CD4-positive, alpha-beta T cell treated with Interleukin-6 at 100 ng/mL for 8 hours (primary cell): ENCODE measurements at places on chromosomes 2 and 18.

- DNase-seq, result peak; percentile 24
Observed at GRCh38 chr2:38690499-38691420, 24.8 kb downstream of the GALM start.

GRCh38 chr2:36672199-36672598, 24.3 kb upstream of the VIT start:
- DNase-seq, result no peak

- no peak for DNase-seq
Observed at GRCh38 chr2:223457301-223457700, 144.9 kb downstream of the SCG2 start.

GRCh38 chr2:240991378-240992263, 6.8 kb upstream of the SNED1 start:
- no peak for DNase-seq

DNA sequence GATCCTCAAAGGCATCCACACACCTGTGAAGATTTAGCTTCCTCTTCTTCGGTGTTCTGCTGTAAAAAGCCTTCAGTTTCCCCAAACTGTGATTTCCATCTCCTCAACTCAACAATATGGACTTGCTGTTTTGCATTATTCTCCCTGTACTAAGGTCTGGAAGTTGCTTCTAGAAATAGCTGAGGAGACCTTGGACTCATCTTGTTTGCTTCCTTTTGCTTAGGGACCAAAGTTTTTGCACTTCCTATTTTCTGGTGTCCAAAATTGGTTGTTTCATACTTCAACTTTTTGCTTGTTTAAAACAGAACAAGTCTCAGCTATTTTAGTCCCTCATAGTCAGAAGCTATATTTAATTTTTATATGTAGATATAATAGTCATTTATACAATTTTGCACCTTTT, 201.9 kb upstream of the COPS8 start:
- DNase-seq, result no peak

GRCh38 chr2:96396095-96396494, 60.5 kb downstream of the NCAPH start:
- no peak for DNase-seq

DNA sequence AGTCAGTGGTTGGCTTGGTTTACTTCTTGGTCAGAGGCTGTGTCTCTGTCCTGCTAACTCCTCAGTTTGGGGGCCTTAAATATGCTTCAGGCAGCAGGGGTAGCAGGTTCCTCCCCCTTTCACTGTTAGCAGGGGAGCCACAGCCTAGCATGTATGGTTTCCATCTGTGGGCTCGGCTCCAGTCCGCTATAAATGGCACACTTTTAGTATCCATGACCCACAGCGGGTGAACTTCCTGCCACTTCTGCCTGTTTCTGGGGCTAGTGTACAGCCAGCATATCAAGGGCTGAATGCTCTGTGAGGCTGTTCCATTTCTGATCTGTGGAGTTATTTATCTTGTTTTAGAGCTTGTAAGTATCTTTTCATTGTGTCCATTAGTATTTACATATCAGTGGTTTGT, 58.3 kb downstream of the MRPL33 start:
- DNase-seq, result no peak

DNA sequence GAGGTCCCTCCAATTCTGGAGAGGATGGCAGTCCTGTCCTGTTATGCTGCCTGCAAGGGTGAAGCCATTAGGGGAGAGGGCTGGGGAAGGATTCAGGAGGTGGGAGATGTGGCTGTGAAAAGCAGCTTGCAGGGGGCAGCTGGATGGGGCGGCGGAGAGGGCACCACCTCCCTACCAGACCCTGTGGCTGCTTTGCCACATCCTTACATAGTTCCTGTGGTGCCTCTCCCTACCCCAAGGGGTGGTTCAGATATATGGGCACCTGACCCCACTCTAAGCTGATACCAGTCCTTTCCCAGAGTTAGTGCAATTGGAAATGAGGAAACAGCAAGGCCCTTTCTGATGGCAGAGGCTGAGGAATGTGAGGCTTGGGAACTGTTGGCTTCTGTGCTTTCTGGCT, 6.1 kb upstream of the ACOXL start:
- DNase-seq, result no peak

DNA sequence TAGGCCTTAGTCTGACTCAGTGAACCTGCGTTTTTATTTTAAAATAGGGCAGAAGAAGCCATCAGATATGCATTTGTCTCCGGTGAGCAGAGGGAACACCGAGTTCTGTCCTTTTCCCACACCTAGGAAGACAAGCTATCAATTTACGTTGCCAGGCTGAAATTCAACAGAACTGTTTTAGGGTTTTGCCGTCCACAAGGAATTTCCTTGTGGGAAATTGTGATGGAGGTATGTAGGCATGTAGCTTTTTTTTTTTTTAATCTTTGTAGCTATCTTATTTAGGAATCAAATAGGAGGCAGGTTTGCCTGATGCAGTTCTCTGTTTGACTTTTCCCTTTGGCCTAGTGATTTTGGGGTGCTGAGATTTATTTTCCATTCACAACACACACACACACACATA, 62.0 kb upstream of the ASAP2 start:
- DNase-seq, result no peak

DNA sequence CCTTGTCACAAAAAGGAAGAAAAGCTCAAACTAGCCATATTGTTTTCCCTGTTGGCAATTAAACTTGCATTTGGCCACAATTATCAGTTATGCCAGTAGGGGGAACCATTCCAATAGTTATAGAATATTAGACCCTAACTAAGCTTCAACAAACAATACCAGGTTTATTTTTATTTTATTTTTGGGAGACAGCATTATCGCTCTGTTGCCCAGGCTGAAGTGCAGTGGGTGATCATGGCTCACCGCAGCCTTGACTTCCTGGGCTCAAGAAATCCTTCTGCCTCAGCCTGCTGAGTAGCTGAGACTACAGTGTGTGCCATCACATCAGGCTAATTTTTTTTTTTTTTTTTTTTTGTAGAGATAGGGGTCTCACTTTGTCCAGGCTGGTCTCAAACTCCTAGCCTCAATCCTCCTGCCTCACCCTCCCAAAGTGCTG, 102.1 kb downstream of the ATAD2B start:
- DNase-seq, result peak; percentile 39

- no peak for DNase-seq
Observed at GRCh38 chr2:189267925-189268579, 88.5 kb upstream of the COL5A2 start.

- DNase-seq, result no peak
Observed at GRCh38 chr18:60339018-60339417, 33.6 kb downstream of the MC4R start.

GRCh38 chr2:176976736-176977685, 235.6 kb upstream of the HNRNPA3 start:
- no peak for DNase-seq

GRCh38 chr2:97924194-97924593, 71.6 kb downstream of the TMEM131 start:
- no peak for DNase-seq

DNA sequence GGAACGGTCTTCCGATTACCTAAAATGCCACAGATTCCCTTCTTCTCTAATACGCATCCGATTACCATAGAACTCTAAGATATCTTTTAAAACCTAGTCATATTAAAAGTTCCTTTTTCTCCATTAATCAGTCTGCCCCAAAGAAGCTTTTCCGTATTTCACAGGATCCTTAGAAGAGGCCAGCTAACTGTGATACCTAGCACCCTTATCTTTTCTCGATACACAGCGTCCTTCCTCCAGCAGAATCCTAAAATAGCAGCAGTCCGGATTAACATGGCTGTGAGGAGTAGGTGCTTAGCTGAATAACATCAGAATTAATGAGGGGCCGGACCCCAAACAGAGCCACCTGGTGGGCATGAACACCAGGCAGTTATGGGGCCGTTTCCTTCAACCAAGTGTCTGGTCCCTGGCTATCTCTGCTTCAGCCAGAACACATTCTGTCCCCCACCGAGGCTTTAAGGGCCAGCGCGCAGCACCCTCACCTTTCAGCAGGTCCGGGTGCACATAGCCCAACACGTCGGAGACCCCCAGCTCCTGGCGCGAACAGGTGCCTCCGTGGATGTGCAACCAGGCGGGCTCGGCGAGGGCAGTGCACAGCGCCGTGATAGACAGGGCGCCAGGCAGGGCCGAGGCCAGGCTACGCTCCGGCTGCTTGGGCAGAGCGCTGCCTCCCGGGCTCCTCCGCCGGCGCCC, 995 bp downstream of the TMEM127 start:
- DNase-seq, result no peak

DNA sequence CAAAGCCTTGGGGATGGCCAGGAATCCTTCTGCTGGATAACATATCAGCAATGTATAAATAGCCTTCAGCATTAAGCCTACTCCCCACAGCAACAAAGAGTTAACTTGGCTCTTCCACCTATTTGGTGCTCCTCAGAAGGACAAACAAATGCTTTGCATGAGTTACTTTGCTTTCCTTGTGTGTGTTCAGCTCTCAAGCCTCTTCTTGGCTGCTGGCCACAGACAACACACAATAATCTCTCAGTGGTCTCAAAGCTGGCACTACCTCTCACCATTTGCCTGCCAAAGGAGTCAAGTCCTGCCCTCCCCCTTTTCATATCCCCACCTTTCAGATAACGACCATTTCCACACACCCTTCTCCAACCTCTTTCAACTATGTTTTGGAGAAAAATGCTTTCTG, 17.5 kb downstream of the FTCDNL1 start:
- no peak for DNase-seq

- DNase-seq, result no peak
Observed at GRCh38 chr2:204473224-204473623, 72.1 kb upstream of the PARD3B start.

GRCh38 chr2:70789304-70790135, 923 bp downstream of the FIGLA start:
- peak; percentile 51 for DNase-seq

DNA sequence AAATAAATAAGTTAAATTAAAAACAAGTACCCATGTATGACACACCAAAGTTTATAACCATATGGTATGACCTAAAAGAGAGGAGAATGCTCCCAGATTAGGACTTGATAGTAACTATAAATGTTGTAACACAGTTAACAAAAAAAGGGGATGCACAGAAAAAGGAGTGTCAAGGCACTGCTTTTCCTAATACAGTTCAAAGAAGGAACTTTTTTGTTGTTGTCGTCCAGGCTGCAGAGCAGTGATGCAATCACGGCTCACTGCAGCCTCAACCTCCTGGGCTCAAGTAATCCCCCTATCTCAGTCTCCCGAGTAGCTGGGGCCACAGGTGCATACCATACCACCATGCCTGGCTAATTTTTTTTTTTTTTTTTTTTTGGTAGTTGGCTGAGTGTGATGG, 2.7 kb downstream of the NARS1 start:
- DNase-seq, result no peak

- no peak for DNase-seq
Observed at GRCh38 chr18:7904529-7904928, 337.4 kb downstream of the PTPRM start.

GRCh38 chr18:63107931-63108330, 211.6 kb downstream of the BCL2 start:
- DNase-seq, result no peak

DNA sequence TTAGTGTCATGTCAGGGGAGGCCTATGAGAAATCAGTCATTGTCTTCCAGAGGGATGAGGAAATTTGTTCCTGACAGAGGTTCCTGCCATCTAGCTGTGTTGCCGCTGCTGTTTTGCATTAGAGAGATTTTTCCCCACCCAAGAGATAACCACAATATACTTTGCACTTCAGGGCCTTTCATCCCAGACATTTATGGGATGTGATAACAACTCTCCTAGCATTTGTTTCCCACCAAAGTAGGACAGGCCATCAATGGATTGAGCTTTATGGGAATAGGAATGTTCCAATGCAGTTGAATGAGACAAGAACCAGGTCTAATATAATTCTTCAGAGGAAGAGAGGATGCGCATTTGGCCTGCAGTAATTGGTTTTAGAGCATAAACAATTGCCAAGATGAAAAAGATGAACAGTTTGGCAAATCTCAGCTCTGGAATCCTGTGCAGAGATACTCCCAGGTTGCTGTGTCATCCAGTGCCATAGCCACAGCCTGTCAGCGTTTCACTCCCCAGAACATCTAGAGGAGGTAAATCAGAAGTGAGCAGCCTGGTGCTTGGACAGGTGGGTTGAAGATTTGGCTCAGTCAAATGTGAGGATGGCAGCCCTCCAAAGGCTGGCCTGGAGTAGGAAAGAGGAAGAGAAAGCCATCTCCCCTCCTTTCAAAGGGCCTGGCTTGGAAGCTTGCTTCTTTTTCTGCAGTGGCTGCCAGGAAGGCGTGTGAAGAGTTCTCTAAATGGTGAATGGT, 93.7 kb upstream of the SETBP1 start:
- DNase-seq, result no peak

GRCh38 chr2:99545066-99545465, 55.2 kb upstream of the REV1 start:
- no peak for DNase-seq

DNA sequence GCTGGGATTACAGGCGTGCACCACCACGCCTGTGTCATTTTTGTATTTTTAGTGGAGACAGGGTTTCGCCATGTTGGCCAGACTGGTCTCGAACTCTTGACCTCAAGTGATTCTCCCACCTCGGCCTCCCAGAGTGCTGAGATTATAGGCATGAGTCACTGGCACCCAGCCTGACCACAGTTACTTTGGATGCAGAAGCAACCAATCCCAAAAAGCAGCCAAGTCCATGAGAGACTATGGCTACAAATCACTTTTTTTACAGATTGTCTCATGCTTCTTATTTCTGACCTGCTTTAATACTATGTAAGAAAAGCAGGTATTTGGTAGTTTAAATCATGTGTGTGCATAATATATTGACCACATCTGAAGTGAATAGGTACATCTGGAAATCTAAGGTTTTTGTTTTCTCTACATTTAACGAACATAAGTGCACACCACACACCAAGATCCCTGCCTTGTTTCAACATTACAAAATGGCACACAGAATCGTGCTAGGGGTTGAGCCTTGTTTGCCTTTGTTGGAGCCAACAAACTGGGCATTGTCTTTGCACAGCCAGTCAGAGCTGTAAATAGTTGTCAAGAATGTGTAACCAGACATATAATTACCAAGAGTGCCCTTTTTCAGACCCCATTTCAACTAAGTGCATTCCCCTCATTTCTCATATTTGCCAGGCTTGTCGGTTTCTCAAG, 18.3 kb upstream of the MAP4K4 start:
- DNase-seq, result no peak

DNA sequence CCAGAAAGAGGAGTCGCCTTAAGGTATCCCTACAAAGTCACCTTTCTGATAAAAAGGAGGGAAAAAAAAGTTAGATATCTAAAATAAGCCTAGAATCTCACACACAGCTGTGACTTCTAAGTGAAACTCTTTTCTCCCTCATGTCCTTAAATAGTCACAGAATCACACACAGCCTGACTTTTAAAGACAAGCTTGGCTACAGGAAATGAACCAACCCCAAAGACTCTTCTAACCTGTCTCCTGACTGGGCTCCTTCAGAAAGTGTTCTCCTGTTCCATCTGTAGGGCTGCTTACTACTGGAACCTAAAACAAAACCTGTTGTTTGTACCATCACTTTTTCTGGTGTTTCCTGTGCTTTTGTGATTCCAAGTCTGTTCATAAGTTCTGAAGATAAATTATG, 62.7 kb upstream of the NRP2 start:
- no peak for DNase-seq

GRCh38 chr2:229064749-229065148, 206.3 kb downstream of the PID1 start:
- DNase-seq, result no peak
